ENCODE measurements at places on chromosomes 6 and 20. TPM values are rescaled to one million over a fixed set of nuclear protein-coding genes. Genes with fewer than 3 reads are reported as not detected.

DNA sequence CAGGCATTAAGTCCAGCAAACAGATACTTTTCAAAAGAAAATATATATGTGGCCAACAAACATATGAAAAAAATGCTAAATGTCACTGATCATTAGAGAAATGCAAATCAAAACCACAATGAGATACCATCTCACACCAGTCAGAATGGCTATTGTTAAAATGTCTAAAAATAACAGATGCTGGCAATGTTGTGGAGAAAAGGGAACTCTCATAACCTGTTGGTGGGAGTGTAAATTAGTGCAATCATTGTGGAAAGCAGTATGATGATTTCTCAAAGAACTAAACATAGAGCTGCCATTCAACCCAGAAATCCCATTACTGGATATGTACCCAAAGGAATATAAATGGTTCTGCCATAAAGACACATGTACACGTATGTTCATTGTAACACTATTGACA lies 20.6 kb downstream of the KCNQ5 start:
- no peak for DNase-seq

- DNase-seq, result no peak
Observed at GRCh38 chr6:52207066-52207465, 20.9 kb downstream of the IL17A start.

DNA sequence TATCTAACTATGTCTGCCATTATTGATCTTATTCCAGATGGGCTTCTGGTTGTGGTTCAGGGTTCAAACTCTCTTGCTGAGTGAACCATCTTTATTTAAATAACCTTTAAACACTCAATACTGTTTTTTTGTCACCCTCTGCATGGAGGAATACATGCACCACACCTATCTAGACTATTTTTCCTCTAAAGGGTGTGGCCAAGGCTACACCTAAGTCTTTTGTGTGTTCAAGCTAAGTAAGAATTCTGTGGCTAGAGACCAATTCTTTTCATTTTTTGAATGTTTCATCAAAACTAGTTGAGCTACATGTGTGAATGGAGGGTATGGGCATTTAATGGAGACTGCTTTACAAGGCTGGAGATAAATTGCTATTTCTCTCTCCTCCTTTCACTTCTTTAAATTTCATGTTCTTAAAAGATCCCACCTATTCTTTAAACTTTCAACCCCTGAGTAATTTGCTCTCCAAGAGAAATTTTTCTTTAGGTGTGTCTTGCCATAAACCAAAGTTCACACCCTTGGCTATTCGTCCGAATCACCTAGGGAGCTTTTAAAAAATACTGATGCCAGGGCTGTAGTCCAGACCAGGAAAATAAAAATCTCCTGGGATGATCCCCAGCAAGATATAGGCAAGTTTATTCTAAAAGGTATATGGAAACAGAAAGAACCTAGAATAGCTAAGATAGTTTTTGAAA lies 24.8 kb upstream of the MBOAT1 start:
- DNase-seq, result no peak

DNA sequence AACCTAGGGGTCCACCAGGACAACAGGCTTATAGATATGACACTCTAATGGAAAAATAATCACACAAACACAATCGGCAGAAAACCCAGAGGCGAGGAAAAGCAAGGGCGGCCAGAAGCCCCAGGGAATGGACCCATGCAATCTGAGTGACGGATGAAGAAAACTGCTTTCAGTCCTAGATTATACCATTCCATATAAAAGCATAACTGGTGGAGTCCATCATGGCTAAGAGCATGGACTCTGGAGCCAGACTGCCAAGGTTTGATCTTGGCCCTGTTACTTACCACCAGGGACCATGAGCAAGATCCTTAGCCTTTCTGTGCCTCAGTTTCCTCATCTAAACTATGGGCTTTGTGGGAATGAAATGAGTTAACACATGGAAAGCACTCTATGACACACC lies 3.7 kb downstream of the SLC22A16 start:
- no peak for DNase-seq

DNA sequence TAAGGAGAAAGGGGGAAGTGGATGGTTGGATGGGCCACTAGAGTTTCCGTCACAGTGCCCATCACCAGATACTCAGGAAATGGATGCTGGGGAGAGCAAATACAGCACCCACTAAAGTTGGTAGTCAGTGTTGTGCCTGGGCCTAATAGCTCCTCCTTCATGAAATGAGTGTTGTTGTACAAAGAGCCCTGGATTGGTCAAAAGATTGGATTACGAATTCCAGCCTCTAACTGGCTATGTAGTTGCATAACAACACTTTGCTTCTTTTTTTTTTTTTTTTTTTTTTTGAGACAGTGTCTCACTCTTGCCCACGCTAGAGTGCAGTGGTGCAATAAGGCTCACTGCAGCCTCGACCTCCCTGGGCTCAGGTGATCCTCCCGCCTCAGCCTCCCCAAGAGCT lies 27.4 kb downstream of the KCNG1 start:
- DNase-seq, result no peak

ZNF391 gene
- 0.57 TPM for total RNA-seq

ADGB gene
- total RNA-seq, result not detected

SLC17A2 gene
- total RNA-seq, result not detected

All from LHCN-M2 (cell line).